ENCODE measurements at places on chromosomes 2 and 18.

- DNase-seq: peak; percentile 23
These were observed 408.0 kb downstream of the RNF144A start for GRCh38 chr2:7325186-7325585.

- DNase-seq: no peak
These were observed 7.9 kb downstream of the CLHC1 start for GRCh38 chr2:55223958-55224760.

GRCh38 chr2:189498205-189498604 lies 56.9 kb downstream of the WDR75 start:
- no peak for DNase-seq

GRCh38 chr2:88949336-88949735 lies 257.9 kb downstream of the RPIA start:
- DNase-seq: no peak

DNA sequence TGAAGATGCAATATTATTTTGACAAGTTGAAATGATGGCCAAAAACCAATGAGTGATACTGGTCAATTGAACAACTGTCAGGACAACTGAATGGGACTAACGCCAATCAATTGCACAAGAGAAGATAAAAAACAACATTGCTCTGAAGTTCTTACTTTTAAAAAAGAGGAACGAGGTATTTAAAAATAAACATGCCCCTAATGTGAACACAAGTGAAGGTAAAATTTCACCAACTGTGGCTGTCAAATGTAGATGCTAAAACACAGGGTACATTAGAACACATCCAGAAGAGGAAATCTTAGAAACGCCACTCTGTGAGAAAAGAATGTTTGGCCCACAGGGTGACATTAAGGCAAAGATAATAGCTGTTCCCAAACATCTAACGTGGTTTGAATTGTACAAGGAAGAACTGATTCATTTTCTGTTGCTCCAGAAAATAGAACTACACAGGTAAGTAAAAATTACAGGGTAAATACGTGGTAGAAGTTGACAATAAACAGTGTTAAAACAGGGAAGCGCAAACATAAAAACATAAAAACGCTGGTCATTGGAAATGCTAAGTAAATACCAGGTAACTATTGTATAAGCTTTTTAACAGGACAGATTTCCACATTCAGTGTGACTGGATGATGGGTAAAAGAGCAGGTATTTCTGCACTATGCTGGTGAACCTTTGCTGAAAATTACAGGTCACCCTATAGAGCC lies 20.3 kb downstream of the LONRF2 start:
- no peak for DNase-seq

- no peak for DNase-seq
These were observed 88.6 kb downstream of the KCNH7 start for GRCh38 chr2:162749994-162750393.

- DNase-seq: no peak
These were observed 2.2 kb upstream of the MFSD2B start for GRCh38 chr2:24007693-24008092.

- DNase-seq: peak; percentile 88
These were observed 212.4 kb downstream of the CMPK2 start for GRCh38 chr2:6653281-6653750.
